ENCODE measurements at places on chromosomes 11 and 22.

- no peak for DNase-seq
These were observed 785 bp downstream of the IGSF9B start for GRCh38 chr11:133955945-133956421.

GRCh38 chr11:126307706-126308105 is 3.8 kb downstream of the DCPS start:
- peak; percentile 61 for DNase-seq

- DNase-seq = peak; percentile 50
These were observed 200.2 kb downstream of the PGR start for GRCh38 chr11:100929377-100929776.

GRCh38 chr11:74686792-74687191 is 44.4 kb downstream of the CHRDL2 start:
- peak; percentile 67 for DNase-seq

DNA sequence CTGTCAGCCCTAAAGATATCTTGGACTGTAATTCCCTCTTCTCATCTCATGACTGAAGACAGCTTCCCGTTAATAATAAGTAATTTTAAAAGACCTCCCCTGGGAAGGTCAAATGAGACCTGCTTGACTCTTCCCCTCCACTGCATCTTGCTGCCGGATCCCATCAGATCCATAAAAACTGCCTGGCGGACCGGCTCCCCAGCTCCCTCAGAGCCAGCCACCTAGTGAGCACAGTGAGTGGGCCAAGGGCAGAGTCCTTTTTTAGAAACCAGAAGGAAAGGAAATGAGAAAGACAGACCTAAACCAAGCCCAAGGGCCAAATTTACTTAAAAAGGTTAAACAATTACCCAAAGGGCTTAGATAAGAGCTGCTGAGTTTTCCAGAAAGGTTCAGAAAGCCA is 595.3 kb downstream of the OPCML start:
- DNase-seq = no peak

GRCh38 chr11:65576867-65577755 is 1.3 kb downstream of the EHBP1L1 start:
- DNase-seq = peak; percentile 85

DNA sequence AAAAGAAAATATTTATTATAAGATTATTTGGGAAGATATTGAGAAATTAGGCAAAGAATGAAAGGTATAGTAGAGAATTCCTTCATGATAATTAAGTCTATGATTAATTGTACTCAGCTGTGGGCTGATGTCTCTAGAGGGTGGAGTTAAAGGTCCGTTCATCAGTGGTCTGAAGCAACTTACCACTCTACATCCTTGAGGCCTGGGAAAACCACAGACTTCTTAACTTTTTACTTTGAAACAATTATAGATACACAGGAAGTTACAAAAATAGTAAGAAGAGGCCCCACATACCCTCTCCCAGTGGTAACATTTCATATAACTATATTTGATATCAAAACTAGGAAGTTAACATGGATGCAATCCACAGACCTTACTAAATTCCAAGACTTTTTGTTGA is 167.0 kb upstream of the NECTIN1 start:
- no peak for DNase-seq

- no peak for DNase-seq
These were observed 6.4 kb downstream of the GATD1 start for GRCh38 chr11:770642-771616.

GRCh38 chr11:49213026-49213560 is 4.7 kb upstream of the FOLH1 start:
- no peak for DNase-seq

DNA sequence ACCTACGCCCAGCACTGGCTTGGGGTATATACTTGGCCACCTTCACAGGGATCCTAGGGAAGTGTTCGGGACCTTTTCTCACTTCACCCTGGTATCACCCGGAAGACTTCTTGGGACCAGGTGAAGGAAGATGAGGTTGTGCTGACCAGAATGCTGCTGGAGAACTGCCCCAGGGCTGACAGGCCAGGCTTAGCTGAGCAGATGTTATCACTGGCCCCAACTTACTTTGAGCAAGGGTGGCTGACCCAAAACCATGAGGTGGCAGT is 4.5 kb downstream of the FTH1 start:
- no peak for DNase-seq

DNA sequence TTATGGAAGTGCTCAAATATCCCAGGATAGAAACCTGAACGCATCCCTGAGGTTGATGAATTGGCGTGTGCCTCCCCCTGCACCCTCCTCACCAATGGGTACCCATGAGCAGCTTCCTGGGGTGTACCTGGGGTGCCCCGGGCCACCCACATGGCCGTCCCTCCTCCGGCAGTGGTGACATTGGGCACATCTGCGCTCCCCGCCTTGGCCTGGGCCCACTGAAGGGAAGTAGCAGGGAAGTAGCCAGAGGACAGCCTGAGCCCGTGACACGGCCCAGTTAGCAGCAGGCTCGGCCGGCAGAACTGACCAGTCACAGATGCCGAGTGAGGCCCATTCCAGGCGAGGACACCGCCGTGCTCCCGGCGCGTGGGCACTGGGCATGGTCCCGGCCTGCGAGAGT is 16.7 kb downstream of the MRPL23 start:
- no peak for DNase-seq

DNA sequence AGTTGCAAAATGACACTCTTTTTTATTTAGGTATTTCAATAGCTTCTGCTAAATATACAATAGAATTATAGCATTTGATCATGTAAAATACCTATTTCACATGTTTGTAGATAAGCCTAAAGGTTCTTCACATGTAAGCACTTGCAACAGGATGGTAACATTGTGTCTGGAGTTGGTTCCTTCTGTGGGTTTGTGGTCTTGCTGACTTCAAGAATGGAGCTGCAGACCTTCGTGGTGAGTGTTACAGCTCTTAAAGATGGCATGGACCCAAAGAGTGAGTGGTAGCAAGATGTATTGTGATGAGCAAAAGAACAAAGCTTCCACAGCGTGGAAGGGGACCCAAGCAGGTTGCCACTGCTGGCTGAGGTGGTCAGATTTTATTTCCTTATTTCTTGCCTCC is 246.4 kb upstream of the PDGFD start:
- no peak for DNase-seq

- peak; percentile 93 for DNase-seq
These were observed 113.8 kb downstream of the RBFOX2 start for GRCh38 chr22:35914665-35915476.

- no peak for DNase-seq
These were observed 32.3 kb downstream of the FEZ1 start for GRCh38 chr11:125463590-125464269.

- peak; percentile 97 for DNase-seq
These were observed 2.1 kb downstream of the MED15 start for GRCh38 chr22:20509344-20510047.

GRCh38 chr11:96878299-96879051 is 488.7 kb downstream of the JRKL start:
- DNase-seq = no peak

GRCh38 chr11:1498262-1498661 is 11.7 kb upstream of the MOB2 start:
- no peak for DNase-seq

DNA sequence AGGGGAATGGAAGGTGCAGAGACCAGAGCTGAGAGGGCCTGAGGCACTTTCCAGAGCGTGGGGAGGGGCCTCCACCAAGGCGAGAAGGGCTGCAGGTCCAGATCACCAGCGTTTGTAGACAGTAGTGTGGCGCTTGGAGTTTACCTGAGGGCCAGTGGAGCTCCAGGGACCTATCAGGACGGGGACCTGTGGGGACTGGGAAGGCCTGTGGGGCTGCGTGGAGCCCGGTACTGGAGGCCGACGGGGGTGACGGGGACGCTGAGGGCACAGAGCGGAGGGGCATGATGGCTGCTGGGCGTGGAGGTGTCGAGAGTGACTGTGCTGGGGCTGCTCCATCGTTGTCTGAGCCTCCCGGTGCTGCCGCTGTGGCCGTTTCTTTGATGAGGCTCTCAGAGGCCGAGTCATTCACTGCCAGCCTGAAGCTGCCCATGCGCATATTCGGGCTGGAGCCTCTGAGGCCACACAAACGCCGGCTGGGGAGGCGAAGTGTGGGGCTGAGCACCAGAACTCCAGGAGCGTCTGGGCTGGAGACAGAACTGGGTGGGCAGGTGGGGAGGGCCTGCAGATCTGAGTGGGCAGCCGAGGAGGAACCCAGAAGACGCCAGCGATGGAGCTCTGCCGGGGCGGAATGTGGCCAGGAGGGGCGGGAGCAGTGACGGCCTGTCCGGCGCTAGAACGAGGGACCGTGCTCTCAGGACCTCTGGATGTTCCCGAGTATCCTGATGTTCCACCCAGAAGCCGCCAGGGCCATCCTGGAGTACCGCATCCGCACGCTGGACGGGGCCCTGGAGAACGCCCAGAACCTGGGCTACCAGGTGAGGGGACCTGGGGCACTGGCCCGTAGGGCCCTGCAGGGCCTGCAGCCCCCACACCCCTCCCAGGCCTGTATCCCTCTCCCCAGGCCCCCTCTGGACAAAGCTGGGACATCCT is 2.6 kb downstream of the PGGHG start:
- no peak for DNase-seq

- DNase-seq = no peak
These were observed 54.7 kb downstream of the ABTB2 start for GRCh38 chr11:34303028-34303570.

- no peak for DNase-seq
These were observed 15.9 kb upstream of the CARD10 start for GRCh38 chr22:37535159-37535558.

- DNase-seq = no peak
These were observed 14.8 kb upstream of the MAML2 start for GRCh38 chr11:96357794-96358193.

GRCh38 chr11:45399166-45399565 is 113.0 kb upstream of the SYT13 start:
- no peak for DNase-seq

GRCh38 chr11:117613521-117613920 is 183.5 kb downstream of the DSCAML1 start:
- no peak for DNase-seq

DNA sequence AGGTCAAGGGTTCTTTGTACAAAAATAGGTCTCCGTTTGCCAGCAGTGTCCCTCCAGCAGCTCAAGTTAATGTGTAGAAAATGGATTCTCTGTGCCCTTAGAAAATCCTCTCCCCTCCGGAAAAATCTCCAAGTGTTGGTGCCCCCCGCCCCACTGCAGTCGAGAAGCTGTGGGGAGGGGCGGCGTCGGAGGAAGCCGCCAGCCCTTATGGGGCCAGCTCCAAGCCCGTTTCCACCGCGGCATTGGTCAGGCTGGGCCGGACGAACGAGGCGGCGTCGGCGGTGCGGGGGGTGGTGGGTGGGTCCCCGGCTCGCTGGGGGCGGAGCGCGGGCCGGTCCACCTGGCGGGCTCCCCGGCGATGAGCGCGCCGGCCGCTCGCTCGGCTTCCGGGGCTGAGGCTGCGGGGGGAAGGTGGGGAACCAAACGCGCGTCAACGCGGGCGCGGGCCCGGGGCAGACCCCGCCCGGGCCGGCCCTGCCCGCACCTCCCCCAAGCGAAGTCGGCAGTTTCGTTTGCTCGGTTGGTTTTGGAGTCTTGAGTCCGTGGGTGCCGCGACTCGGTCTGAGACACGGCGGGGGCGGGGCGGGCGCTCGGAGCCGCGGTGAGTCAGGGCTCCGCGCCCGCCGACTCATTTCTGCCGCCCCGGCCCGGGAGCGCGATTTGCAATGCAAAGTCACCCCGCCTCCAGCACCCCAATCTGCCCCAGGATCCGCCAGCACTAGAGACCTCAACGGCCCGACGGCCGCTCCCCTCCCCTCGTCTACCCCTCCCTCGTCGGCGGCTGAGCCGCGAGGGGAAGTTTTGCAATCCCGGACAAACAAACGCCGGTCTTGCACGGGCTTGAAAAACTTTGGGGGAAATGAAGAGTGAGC is 1.4 kb downstream of the ASCL2 start:
- DNase-seq = no peak

DNA sequence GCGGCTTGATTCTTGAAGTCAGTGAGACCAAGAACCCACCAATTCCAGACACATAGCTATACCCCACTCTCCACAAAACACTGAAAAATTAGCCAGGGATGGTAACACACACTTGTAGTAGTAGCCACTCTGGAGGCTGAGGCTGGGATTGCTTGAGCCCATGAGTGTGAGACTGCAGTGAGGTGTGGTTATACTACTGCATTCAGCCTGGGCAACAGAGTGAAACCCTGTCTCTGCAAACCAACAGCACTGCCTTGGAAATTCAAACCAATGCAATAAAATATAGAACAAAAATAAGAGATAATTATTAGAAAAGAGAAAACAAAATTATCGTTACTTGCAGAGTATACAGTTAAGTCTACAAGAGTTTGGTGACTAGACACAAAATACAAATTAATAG is 20.2 kb upstream of the PRDM10 start:
- no peak for DNase-seq

- no peak for DNase-seq
These were observed 1070.1 kb downstream of the BRD1 start for GRCh38 chr22:48757581-48757980.

DNA sequence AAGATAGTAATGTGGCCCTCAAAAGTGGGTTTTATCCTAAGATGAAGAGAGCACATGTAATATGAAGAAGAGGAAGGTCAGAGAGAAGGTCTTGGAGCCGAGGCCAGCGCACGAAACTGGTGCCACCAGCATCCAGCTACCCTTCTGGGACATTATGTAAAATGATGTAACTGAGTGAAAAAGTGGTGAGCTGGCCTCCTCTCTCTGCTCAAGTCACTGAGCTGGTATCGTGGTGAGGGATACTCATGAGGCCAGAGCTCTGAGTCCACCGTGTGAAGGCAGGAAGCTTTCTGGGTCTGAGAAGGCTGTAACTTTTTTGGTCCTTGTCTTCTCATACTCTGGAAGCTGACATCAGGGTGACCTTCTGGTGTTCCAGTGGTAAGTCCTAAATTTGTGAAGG is 25.1 kb downstream of the RNF185 start:
- peak; percentile 42 for DNase-seq

GRCh38 chr11:113859665-113860064 is 15.7 kb downstream of the USP28 start:
- no peak for DNase-seq

GRCh38 chr11:70630816-70631623 is 232.7 kb downstream of the CTTN start:
- no peak for DNase-seq

GRCh38 chr11:132430429-132431062 is 1060.1 kb downstream of the NTM start:
- peak; percentile 74 for DNase-seq

- DNase-seq = no peak
These were observed 1.3 kb upstream of the SBF2 start for GRCh38 chr11:10295064-10295901.

- no peak for DNase-seq
These were observed 78.4 kb downstream of the RBFOX2 start for GRCh38 chr22:35950262-35950661.

DNA sequence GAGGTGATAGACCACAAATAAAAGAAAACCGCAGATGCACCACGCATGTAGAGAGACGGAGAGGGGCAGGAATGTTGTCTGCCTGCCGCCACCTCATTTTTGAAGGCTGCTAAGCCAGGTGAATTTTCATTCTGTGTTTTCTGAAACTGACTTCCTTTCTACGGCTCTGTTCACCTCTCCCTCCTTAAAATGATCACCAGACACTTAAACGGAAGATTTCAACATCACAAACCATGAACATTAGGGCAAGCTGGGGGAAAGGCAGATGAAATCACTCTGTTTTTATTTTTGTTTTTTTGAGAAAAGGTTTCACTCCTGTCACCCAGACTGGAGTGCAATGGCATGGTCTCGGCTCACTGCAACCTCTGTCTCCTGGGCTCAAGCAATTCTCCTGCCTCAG is 232.4 kb downstream of the MIAT start:
- DNase-seq = peak; percentile 21

- DNase-seq = no peak
These were observed 34.3 kb downstream of the TOM1 start for GRCh38 chr22:35334004-35334403.

- peak; percentile 79 for DNase-seq
These were observed 17.1 kb downstream of the APOL4 start for GRCh38 chr22:36184433-36185025.

GRCh38 chr11:77090046-77090372 is 12.6 kb upstream of the OMP start:
- no peak for DNase-seq
